Thoracic aorta (tissue), 2 donors: ENCODE measurements at places on chromosomes 3 and 15. TPM values are rescaled to one million over a fixed set of nuclear protein-coding genes. Genes with fewer than 3 reads are reported as not detected.

GRCh38 chr3:107272471-107272870 is 104.8 kb upstream of the CCDC54 start:
- DNase-seq, result no peak

- no peak for DNase-seq
Measured at GRCh38 chr3:150786791-150787190, 23.8 kb upstream of the SIAH2 start.

DNA sequence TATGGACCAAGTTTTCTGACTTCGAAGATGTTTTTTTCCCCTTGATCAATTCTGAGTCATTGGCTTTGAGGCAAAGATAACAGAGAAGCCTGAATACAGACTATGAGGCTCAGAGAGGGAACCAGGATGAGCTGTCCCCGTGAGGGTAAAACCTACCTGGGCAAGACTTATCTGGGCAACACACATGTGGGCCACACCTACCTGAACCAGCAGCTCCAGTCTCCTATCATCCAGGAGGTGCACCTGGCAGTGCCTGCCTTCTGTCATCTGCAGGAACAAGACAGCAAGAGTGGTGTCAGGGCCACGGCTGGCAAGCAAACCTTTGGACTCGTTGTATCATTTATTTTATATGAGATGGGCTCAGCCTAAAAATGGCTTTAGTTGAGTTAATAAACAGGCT is 72.6 kb downstream of the FRMD4B start:
- DNase-seq, result no peak

DNA sequence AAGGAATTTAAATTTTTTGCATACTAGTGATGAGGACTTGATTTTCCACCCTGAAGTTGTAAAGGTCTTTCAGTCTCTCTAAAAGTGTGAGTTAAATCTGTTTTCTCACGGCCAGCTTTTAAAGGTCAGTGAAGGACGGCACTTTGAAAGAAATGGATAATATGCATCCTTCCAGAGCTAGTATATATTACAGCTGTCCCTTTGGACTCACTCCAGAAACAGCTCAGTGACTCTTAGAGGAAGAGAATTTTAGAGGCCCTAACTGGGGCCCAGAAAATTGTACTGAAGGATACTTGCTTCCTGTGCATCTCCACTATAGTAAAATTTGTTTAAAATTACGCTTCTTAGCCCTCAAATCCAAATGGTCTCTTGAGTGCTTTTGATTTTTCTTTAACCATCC is 41.6 kb downstream of the PIK3CA start:
- DNase-seq, result no peak

DNA sequence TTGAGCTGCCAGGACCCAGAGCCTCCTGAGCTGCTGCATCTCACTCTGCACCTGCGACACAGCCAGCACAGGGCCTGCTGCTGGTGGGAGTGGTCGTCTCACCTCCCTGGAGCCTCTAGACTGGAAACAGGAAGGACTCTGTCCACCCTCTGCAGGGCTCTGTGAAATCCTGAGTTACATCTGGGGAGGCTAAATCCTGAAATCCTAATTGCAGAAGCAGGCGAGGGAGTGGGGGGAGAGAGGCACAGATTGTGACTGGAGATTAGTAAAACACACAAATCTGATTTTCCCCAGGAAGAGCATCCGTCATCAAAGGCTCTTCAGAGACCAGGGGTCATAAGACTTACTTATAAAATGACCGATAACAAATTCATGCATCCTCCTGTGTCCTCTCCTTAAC is 31.6 kb upstream of the GABRG3 start:
- no peak for DNase-seq

DNA sequence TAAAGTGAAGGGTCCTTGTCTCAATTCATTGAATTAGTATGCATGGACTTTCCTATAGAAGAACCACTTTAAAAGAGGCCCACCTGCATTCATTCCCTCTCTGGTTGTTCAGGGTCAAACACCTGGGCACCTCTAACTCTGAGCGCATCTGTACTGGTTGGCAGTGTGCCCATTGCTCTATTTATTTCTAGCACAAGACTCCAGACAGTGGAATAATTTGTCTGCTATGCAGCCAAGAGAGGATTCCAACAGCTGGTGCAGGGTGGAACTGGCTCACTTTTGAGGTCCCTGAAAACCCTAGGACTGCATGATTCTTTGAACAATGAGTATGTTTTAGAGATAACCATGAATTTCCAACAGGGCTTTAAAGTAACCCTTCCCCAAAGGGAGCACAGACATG is 57.9 kb downstream of the CCDC33 start:
- DNase-seq, result no peak

DNA sequence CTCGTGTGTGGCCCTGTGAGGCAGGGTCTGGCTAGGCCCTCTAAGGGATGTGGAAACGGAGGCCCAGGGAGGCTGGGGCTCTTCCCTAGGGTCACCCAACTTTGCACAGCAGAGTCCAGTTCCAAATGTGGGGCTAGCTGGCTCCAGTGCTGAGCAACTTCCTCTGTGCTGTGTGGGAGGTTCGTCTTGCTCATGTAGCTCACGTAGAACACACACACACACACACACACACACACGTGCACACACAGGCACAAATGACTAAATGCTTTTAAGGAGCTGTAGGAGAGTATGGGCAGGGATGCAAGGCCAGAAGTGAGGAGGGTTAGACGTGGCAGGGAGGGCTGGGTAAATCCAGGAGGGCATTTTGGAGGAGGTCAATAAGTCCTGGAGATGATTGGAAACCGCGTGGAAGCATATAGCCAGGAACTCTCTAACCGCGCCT is 213.8 kb downstream of the RPLP1 start:
- DNase-seq, result no peak

DNA sequence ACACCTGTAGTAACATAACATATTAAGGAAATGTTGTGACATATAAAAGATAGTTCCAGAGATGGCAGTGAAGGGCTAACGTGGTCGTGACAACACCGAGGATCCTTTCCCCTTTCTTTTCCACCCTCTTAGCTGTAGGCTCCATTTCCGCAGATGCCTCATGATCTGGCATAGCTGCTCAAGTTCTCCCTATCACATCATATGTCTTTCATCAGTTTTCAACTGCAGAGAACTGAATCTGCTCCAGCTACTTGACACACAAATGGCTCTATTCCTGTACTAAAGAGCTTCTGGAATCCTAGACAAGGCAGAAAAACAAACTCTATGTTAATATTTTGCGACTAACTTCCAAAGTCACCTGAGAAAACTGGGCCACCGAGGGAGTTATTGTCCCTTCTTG is 275.0 kb upstream of the SLCO3A1 start:
- no peak for DNase-seq

GRCh38 chr3:98185180-98185579 is 18.7 kb downstream of the OR5H15 start:
- DNase-seq, result no peak

DNA sequence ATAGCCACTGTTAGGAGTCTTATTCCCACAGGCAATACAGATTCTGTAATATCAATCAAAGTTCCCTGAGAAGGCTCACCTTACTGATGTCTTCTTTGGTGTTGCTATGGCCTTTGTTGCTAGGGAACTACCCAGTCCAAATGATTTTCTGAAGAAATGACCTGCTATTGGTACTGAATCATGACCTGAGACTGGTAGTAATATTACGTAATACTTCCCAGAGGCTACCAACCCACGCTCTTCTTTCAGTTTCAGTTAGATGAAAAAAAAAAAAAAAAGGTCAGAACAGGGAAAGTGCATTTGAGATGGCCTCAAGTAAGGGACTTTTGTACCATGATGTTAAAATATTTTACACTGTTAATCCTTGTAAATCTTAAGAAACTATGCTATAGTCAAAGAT is 1092.5 kb upstream of the EPHA6 start:
- no peak for DNase-seq

DNA sequence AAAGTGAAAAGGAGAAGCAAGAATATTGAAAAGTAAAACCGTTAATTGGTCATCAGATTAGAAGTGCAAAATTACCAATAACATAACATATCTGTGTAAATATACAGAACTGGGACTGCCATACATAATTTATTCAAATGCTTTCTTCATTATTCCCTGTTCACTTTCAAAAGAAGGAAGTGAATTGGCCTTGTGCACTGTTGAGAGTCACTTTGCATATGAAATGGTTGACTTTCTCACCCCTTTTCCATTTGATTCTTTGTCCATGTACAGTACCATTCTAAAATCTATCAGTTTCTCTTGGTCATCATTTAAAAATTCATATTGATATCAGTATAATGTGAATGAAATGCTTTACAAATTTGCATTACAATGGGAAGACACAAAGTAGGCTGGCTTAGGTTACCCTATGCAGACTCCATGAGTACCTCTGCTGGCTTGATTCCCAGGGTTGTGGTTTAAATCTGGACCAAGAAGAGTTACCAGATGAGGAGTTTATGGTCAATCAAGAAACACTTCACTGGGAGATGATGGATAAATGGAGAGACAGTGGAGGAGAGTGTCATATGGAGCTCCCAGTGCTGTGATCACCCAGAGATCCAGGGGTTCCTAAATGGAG is 210.9 kb upstream of the TOPAZ1 start:
- no peak for DNase-seq

Gene MCF2L2
- 0.85 TPM for total RNA-seq

Gene UBA7
- 74.1 TPM for total RNA-seq

Gene BCHE
- total RNA-seq, result 0.41 TPM

Gene OR5K2
- total RNA-seq, result not detected

Gene ZNF620
- 3.1 TPM for total RNA-seq

Gene RETNLB
- not detected for total RNA-seq

Gene AP3B2
- not detected for total RNA-seq

Gene HACD2
- total RNA-seq, result 18.8 TPM

Gene C3orf62
- 5.4 TPM for total RNA-seq

Gene THPO
- total RNA-seq, result 1.1 TPM
